Tibial nerve (tissue), 4 donors: ENCODE measurements at places on chromosomes 13 and 19. TPM values are rescaled to one million over a fixed set of nuclear protein-coding genes. Genes with fewer than 3 reads are reported as not detected.

PTGER1 gene
- total RNA-seq = 5.9 TPM

FUT1 gene
- 4.2 TPM for total RNA-seq

CELF5 gene
- total RNA-seq = not detected

C1QTNF9 gene
- total RNA-seq = not detected

LRRC63 gene
- not detected for total RNA-seq

SYMPK gene
- 37.0 TPM for total RNA-seq
